Activated T-helper 1 cell treated with anti-CD3 and anti-CD28 coated beads, Interleukin-12 subunit alpha, Interleukin-12 subunit beta, Interleukin-2, Interleukin-4 antibody, amounts not matched to agents 30 ng/mL and 10 ng/mL and 1 ng/mL, durations not matched to agents 14 hours and 24 hours and 36 hours (primary cell): ENCODE measurements at places on chromosomes 4 and X. TPM values are rescaled to one million over a fixed set of nuclear protein-coding genes. Genes with fewer than 3 reads are reported as not detected.
A peak's percentile ranks its signal among the peaks of the same experiment; 100 is the strongest.

GRCh38 chrX:24561121-24561520 is 86.0 kb downstream of the PCYT1B start:
- no peak for DNase-seq

- no peak for DNase-seq
These were observed 247.5 kb downstream of the CRLF2 start for GRCh38 chrX:964831-965416.

DNA sequence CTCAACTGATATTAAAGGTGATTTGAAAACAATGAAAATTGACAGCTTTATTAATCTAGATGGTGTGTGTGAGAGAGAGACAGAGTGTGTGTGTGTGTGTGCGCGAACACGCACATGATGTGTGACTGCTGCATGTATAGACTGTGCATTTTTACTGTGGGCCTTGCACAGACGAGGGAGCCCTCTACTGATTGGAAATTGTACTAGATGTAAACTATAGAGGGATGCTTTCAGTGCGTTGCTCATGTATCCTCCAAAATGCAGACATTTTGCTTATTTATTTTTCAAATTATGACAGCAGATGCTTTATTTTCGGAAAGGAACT is 168.4 kb upstream of the GK2 start:
- no peak for DNase-seq

DNA sequence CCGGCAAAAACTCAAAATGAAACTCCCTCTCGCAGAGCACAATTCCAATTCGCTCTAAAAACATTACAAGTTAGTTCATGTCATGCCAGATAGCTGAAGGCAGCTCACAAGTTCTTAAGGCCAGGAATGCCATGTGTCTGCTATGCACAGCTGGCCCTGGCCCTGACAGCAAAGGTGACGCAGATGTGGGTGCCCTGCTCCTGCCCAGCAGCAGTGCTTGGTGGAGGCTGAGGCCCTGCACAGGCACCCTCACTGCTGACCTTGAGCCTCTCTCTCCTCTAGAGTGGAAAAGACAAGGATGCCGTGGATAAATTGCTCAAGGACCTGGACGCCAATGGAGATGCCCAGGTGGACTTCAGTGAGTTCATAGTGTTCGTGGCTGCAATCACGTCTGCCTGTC is 2.9 kb downstream of the S100P start:
- DNase-seq = no peak

GRCh38 chr4:143287572-143287923 is 49.1 kb upstream of the GAB1 start:
- DNase-seq = no peak

DNA sequence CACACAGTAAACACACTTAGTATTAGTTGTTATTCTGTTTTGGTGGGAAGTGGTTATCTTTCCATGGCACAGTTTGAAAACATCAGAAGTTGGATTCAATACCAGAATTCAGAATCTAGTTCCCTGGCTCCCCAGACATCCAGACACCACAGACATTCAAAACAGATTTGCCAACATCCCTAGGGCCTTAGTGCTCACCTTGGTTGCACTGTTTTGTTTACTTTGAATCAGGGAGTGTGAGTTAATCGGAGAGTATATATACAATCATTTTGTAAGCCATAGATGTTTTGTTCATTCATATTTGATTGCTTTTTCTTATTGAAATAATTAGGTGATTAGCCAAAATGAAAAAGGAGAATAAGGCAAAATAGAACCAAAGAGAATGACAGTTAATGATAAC is 324.7 kb upstream of the CLNK start:
- no peak for DNase-seq

GRCh38 chrX:386239-386767 is 404 bp downstream of the PPP2R3B start:
- DNase-seq = peak; percentile 14

- peak; percentile 85 for DNase-seq
These were observed at the start of gene SLC35A2 for GRCh38 chrX:48911412-48912182. Gene SLC35A2, minus strand, starts transcription at chrX:48911646. Its CDS starts 10 bp downstream, at chrX:48911636.

The NUDT11 gene
- 3.2 and 3.5 TPM in 2 replicates for total RNA-seq

The KCNE5 gene
- total RNA-seq = 0.52 and 0.81 TPM in 2 replicates

The ARSJ gene
- total RNA-seq = not detected in 2 replicates

The RHOXF2 gene
- not detected in 2 replicates for total RNA-seq

The NLGN3 gene
- 1.1 and 1.6 TPM in 2 replicates for total RNA-seq

The WAS gene
- 106 and 122 TPM in 2 replicates for total RNA-seq
